Caki2 (cell line): ENCODE measurements at places on chromosomes 7 and 10.

DNA sequence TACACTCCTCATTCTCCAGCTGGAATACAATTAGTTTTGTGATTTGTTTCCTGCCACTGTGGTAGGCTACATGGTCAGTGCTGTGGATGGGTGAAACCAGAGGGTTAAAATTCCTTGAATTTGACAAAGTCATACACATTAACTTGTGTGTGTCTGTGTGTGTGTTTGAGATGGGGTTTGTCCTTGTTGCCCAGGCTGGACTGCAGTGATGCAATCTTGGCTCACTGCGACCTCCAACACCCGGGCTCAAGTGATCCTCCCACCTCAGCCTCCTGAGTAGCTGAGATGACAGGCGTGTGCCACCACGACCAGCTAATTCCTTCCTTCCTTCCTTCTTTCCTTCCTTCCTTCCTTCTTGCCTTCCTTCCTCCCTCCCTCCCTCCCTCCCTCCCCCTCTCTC is 24.8 kb upstream of the GIMAP8 start:
- DNase-seq, result no peak

- no peak for DNase-seq
These were observed 46.4 kb downstream of the TCF7L2 start for GRCh38 chr10:112996462-112996861.

DNA sequence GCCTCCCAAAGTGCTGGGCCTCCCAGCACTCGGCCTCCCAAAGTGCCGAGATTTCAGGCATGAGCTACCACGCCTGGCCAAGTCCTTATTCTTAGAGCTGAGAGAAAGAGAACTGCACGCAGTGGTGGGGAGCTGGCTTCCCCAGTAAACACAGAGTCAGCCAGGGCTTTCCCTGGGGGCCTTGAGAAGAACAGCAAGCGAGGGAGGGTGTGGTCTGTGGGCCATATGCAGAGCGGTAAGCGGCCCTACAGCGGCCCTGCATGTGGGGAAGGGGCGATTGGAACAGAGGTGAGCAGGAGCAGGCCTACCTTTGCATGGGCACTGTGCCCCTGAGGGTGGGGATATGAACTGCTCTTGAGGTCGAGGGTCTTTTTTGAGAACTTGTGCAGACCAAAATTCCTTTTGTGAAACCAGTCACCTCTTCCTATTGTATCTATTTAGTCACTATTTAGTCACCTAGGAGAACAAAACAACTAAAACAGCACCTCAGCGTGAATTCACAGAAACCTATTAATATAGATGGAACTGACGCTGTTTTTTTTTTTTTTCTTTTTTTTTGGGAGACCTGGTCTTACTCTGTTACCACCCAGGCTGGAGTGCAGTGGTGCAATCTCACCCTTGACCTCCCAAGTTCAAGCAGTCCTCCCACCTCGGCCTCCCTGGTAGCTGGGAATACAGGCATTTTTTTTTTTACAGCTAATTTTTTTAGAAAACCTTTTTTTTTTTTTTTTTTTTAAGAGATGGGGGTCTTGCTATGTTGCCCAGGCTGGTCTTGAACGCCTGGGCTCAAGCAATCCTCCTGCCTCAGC is 36.9 kb upstream of the SH2D4B start:
- DNase-seq, result no peak

- no peak for DNase-seq
These were observed 4.9 kb upstream of the RRP12 start for GRCh38 chr10:97406064-97406463.

- DNase-seq, result no peak
These were observed 75.6 kb upstream of the LYZL2 start for GRCh38 chr10:30705101-30705624.

- no peak for DNase-seq
These were observed 83.9 kb upstream of the PAX2 start for GRCh38 chr10:100661520-100661919.

GRCh38 chr7:80922253-80923049 is 3.6 kb upstream of the SEMA3C start:
- DNase-seq, result no peak

DNA sequence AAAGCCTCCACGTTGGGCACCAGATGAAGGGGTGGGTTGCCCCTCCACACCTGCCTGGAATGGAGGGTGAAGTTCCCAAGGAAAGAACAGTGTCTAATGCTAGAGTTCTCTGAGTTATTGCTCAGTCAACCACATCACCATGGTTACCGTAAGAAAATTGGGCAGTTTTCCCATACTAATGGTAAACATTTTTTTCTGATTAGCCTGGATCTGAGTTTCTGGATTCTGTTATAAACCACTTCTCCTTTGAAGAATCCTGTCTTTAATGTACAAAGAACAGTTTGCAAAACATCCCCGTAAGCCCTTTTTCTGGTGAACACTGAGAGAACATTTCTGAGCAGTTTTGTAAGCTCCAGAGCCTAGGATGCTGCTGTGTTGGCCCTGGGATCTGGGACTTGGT is 45.5 kb downstream of the ABCC2 start:
- no peak for DNase-seq

GRCh38 chr10:58956926-58957325 is 219.5 kb upstream of the PHYHIPL start:
- DNase-seq, result no peak

GRCh38 chr10:30228417-30229036 is 120.6 kb downstream of the MTPAP start:
- no peak for DNase-seq

DNA sequence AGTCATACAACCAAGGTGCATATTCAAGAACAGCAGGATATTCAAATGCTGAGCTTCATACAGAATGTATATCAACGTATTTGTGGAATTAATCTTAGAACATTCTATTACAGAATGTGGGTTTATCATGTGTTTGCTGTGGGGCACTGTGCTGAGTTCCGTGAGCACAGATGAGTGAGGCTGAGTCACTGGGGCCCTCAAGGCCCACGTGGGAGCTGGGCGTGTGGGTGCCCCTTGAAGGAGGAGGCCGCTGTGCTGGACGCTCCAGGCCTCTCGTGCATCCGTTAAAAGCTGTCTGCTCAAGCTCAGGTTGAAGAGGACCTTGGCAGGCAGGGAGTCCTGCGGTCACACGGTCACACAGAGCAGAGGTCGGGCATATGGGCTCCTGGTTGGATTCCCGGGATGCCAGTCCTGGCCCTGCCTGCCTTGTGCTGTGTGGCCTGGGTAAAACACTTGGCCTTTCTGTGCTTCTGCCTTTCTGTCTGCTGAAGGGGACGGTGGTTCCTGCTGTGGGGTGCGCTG is 70.1 kb downstream of the GLRX3 start:
- DNase-seq, result no peak

- DNase-seq, result no peak
These were observed 469.5 kb downstream of the POM121L12 start for GRCh38 chr7:53504914-53505313.

- DNase-seq, result no peak
These were observed 46.3 kb downstream of the CUL2 start for GRCh38 chr10:35043796-35044344.

DNA sequence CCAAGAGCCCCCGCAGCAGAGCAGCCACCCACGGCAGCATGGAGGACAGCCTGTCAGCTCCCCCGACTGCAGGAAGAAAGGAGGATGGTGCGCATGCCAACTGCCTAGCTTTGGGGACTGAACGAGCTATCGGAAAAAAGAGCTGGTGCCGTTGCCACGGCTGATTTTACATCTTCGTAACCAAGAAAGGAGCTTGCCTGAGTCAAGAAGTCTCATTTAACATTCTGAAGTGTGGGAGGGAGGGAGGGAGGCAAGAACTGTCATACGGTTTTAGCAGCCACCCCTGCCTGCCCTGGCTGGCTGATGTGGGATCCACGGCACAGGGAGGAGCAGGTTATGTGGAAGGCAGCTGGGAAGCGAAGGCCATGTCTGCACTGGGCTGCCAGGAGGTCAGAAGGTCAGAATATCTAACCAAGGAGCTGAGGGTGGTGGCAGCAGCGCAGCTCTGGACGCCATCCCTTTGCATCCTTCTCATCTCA is 74.7 kb upstream of the CAMK2B start:
- DNase-seq, result no peak

DNA sequence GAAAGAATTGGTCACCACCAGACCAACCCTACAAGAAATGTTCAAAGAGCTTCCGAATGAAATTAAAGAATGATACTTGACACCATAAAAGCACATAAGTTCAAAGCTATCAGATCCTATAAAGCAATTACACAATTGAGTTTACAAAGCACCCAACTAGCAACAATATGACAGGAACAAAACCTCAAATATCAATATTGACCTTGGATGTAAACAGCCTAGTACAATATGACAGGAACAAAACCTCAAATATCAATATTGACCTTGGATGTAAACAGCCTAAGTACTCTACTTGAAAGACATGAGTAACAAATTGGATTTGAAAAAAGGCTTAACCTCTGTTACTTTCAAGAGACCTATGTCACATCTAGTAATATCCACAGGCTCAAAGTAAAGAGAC is 1201.4 kb downstream of the XPNPEP1 start:
- no peak for DNase-seq

- DNase-seq, result no peak
These were observed 45.6 kb downstream of the ZNF277 start for GRCh38 chr7:112252141-112252540.

GRCh38 chr7:47543714-47544113 is 38.2 kb downstream of the TNS3 start:
- no peak for DNase-seq

DNA sequence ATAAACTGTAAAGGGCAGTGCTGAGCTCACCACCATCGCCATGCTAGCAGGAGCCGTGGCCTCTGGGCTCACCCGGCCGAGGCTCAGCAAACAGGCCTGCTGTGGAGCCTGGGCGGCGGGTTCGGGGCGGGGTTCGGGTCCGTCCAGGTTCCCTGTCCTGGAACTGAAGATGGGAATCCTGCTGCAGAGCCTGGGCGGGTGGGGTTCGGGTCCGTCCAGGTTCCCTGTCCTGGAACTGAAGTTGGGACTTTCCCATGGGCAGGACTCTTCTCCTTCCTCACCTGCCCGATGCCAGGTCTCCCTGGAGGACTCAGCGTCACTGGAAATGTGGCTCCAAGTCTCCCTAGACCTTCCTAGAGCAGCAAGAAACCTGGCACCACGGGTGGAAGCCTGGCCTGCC is 36.6 kb downstream of the EN2 start:
- no peak for DNase-seq

DNA sequence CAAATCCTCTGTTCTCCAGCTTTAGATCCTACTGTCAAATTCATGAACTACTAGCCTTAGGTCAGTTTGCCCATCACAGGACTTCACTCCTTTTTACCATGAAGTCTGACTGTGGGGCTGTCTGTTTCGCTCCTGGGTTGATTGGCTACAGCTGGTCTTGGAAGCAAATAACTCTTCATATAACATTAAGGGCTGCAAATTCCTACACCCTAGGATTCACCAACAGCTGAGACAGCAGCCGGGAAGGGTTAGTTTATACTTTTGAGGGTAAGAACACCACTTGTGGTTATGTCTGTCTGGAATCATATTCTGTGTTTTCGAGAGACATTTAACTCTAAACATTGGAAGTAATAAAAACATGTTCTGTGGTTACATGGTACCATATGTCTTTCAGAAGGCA is 55.9 kb upstream of the KIAA1217 start:
- DNase-seq, result no peak

- peak; percentile 58 for DNase-seq
These were observed 20.8 kb downstream of the GHRHR start for GRCh38 chr7:30984359-30985107.

- no peak for DNase-seq
These were observed 95.8 kb upstream of the ZNF716 start for GRCh38 chr7:57354195-57354594.

DNA sequence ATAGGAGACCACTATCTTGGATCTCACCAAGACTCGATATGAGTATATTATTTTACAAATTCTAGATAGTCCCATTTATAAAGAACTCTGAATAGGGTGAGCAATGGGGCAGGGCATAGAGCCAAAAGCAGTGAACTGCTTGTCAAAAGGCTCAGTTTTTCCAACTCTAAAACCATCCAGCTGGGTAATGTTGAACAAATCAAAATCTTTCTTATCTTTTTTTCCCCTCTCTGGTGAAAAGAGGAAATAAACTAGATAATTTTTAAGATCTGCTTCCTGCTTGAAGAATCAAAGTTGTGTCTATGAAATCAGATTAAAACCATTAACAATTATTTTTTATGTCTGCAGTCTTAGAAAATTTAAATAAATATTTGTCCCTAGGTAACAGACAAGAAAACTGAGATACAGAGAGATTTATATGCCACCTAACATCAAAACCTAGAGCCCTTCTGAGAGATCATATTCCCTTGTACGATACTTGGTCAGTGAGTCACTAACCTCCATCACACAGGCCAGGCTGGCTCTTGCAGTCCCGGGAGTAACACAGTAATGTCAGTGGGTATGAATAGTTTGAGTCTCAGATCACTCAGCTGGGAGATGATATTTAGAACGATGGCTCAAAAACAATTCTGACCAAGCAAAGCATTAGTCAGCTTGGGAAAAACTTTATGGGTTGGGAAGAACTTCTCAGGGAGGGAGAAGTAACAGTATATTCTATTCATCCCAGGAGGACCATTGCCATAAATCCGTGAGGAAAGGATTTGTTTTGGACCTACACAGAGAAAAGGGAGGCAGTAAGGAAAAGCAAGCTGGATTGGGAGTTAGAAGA is 178.8 kb downstream of the REEP3 start:
- peak; percentile 69 for DNase-seq

- DNase-seq, result no peak
These were observed 933.1 kb upstream of the LRRN3 start for GRCh38 chr7:110157631-110158362.

DNA sequence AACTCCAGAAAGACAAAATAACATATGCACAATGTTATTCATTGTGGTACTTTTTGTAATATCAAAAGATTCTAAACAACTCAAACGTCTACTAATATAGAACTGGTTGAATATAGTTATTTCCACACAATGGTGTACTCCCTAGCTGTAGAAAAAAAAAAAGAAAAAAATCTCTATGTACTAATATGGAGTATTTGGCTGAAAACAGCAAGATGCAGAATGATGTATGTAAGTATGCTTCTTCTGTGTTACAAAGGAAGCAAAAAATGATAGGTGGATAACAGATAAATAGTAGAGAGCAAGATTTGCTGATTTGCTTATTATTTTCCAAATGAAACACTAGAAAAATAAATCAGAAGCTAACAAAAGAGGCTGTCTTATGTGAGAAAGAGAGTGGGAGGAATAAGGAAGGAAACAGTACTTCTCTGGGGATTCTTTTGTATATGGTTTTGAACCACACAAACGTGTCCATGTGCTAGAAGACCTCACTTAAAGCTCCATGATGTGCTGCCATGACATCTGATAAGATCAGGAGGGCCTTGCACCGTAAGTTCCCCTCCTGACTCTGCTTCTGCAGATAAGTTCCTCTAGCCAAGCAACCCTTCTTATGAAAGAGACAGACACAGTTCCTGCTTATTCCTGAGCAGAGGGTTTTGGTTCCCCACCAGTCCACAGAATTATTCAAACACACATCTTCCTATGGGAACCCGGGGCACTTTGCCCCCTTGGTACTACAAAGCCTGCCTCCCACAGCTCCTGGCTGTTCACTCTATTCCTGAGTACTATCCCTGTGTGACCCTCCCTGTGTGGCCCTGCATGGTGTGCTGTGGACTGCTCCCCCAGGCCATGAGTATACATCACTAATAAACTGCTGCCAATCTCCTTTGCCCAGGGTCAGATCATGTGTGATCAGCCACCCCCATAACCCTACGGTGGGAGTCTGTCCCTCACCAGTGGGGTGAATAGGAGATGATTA is 159.1 kb downstream of the CCDC71L start:
- no peak for DNase-seq

- DNase-seq, result no peak
These were observed 186.4 kb downstream of the ARHGAP12 start for GRCh38 chr10:31742255-31742654.
